Right atrium auricular region (tissue), 2 donors: ENCODE measurements at places on chromosomes 13 and 19. TPM values are rescaled to one million over a fixed set of nuclear protein-coding genes. Genes with fewer than 3 reads are reported as not detected.

DNA sequence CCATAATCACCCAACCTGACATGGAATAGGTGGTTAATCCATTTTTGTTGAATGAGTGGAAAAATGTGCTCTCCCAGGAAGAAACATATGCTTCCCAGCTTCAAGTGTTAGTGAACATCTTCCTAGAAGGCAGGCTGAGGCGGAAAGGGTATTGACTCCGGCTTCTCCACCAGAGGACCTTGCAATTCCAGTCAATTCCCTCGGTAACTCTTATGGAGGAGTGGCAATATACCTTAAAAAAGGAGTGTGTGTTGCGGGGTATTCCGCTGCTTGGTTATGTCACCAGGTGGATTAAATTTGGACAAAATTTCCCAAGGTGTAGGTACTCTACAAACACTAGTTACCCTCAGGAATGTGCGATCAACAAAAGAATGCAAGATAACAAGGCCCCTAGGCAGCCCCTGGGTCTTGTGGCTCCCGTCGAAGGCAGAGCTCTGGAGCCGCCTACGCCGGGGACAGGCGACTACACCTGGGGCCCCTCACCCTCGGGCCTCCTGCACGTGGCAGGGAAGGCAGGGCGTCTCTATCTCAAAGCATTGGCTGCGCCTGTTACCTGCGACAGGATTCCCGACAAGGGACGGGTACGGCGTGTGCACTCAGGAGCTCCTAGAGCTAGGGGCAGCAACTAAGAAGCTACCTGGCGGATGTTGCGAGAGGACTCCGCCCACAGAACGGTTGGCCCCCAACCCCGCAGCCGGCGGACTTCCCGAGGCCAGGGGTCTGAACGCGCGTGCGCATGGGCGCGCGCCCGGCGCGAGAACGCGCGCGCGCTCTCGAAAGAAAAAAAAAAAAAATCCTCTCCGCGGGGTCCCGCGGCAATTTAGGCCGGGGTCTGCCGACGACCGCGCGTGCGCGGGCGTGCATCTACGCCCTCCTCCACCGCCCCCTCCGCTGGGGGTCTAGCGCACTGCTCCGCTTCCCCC is at the start of gene WDR87:
TSS of gene WDR87 (minus strand) at position 649 of the 923 bp plus-strand sequence. CDS start 8,355 bp downstream, outside the sequence.
- no peak for DNase-seq
- H3K27ac ChIP-seq = peak within 1 kb of the TSS; percentile 76
- H3K36me3 ChIP-seq = no peaks in the 10 kb centered on the region
- H3K27me3 ChIP-seq = no peaks in the 10 kb centered on the region
- peaks cover 19% of the 10 kb centered on the region for H3K4me1 ChIP-seq

DNA sequence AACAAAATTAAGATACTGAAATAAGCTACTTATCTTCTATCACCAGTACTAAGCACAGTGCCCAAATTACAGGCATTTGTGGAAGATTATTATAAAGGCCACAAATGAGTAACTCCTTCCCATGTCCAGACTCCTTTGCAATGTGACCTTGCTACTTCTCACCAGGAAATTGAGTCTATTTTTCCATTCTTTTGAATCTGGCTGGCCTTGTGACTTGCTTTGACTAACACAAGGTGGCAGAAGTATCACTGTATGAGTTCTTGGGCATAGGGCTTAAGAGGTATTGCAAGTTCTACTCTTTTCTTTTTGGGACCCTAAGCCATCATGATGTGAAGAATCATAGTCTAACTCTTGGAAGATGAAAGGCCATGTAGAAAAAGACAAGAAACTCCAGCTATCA is 49.9 kb downstream of the UGGT2 start:
- DNase-seq = no peak
- no peaks in the 10 kb centered on the region for H3K36me3 ChIP-seq
- no peak overlapping the region for H3K4me3 ChIP-seq

- H3K36me3 ChIP-seq = no peaks in the 10 kb centered on the region
- DNase-seq = no peak
- no peaks in the 10 kb centered on the region for H3K27me3 ChIP-seq
Observed at GRCh38 chr13:30043631-30043925, 193.2 kb upstream of the UBL3 start.

GRCh38 chr13:32859707-32860292 is 156.4 kb upstream of the KL start:
- no peaks in the 10 kb centered on the region for H3K4me1 ChIP-seq
- H3K27ac ChIP-seq = no peak overlapping the region
- no peak overlapping the region for H3K4me3 ChIP-seq
- H3K36me3 ChIP-seq = no peaks in the 10 kb centered on the region

DNA sequence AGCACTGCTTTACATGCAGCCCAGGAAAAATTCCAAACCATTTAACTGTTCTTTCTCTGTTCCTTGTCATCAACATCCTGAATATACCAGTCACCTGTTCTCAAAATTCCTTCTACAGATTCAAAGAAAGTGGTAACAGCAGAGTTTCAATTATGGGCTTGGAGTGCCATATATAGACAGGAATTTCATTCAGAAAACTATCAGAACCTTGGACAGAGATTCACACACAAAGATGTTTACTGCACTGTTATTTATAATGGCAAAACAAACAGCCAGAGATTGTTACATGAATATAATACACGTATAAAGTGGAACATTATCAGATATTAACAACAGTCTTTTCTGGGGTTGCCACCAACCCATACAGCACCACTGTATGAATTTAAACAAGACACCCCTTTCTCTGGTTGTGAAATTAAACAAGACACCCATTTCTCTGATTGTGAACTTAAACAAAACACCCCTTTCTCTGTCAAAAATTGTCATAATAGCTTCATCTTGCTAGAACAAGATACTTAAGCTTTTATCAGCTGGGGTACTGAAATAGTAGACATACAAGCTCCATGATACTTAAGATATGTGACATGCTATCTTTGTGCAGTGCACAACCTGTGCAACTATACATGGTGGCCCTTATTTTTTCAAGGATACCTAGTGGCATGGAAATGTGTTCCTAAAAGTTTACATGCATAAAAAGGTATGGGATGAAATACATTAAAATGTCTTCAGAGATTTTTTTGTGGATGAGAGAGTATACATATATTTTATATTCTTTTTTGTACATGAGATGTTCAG is 12.6 kb downstream of the CACNA1A start:
- H3K36me3 ChIP-seq = no peaks in the 10 kb centered on the region
- no peak overlapping the region for H3K4me3 ChIP-seq
- DNase-seq = no peak
- H3K4me1 ChIP-seq = no peaks in the 10 kb centered on the region

DNA sequence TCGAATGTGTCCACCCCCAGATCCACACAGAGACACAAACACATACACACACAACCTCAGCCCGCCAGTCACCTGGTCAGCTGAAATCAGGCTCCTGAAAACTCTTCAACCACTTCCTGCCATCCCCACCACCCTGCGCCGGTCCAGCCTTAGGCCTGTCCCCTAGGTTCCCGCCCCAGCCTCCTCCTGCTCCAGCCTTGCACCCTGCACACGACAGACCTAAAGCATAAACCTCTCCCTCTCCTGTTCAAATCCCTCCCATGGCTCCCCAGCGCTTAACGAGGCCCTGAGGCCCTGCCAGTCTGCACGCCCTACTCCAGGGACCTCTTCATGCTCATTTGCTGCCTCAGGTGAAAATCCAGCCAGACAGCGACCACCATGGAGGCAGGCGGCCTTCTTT is 7.1 kb downstream of the PNMA8B start:
- peaks cover 4% of the 10 kb centered on the region for H3K27me3 ChIP-seq
- no peak overlapping the region for H3K27ac ChIP-seq
- H3K4me3 ChIP-seq = no peak overlapping the region
- H3K4me1 ChIP-seq = peaks cover 37% of the 10 kb centered on the region

DNA sequence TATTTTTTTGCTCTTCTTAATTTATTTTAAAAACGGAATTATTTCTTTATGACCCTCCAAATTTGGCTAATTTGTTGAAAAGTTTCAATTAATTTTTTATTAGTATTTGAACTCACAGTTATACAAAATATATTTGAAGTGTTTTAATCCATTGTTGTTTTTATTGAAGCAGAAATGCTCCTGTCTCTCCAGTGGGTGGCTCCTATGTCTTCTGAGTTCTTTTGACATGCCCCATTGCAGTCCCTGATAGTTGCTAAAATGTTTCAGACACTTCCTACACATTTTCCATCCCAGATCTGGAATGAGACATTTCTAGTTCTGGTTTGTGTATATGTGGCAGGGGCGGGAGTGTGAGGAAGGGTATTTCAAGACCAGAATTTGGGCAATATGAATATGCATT is 579.4 kb upstream of the PRR20A start:
- H3K27me3 ChIP-seq = no peaks in the 10 kb centered on the region
- no peaks in the 10 kb centered on the region for H3K4me1 ChIP-seq
- H3K36me3 ChIP-seq = no peaks in the 10 kb centered on the region
- H3K27ac ChIP-seq = no peak overlapping the region

DNA sequence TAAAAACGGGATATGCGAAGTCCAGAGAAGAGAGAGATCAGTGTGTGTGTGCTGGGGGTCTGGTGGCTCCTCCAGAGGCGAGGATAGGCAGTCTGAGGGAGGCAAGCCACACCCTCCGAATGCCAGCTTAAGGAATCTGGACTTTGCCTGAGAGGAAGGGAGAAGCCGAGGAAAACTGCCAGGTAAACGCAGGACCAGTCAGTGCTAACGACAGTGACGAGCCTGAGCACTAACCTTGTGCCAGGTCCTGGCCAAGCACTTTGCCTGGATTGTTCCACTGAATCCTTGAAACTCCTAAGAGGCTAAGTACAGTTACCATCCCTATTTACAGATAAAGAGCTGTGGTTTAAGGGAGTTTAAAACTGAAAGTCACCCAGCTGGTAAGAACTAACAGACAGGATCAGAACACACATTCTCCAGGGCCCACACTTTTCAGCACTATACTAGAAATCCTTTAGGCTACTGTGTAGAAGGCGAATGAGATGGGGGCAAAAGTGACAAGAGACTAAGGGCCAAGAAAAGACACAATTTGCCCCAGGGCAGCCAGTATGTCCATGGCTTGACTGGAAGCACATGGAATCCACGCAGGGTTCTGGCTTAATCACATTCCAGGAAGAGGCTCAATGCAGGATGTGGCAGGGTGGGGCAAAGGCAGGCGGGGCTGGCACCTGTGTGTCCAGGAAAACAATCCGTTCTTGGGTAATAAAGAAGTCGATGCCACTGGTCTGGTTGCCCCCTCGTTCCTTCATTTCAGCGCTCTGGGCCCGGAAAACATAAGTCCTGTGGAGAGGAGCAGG is 15.1 kb downstream of the SMG9 start:
- H3K27ac ChIP-seq = no peak overlapping the region
- no peak overlapping the region for H3K4me3 ChIP-seq
- no peak for DNase-seq
- no peaks in the 10 kb centered on the region for H3K4me1 ChIP-seq
- H3K36me3 ChIP-seq = peaks cover 84% of the 10 kb centered on the region
- no peaks in the 10 kb centered on the region for H3K27me3 ChIP-seq

IZUMO2 gene
- total RNA-seq = not detected

ZNF813 gene
- total RNA-seq = 1.3 TPM
